ENCODE measurements at places on chromosomes 7 and 10.

DNA sequence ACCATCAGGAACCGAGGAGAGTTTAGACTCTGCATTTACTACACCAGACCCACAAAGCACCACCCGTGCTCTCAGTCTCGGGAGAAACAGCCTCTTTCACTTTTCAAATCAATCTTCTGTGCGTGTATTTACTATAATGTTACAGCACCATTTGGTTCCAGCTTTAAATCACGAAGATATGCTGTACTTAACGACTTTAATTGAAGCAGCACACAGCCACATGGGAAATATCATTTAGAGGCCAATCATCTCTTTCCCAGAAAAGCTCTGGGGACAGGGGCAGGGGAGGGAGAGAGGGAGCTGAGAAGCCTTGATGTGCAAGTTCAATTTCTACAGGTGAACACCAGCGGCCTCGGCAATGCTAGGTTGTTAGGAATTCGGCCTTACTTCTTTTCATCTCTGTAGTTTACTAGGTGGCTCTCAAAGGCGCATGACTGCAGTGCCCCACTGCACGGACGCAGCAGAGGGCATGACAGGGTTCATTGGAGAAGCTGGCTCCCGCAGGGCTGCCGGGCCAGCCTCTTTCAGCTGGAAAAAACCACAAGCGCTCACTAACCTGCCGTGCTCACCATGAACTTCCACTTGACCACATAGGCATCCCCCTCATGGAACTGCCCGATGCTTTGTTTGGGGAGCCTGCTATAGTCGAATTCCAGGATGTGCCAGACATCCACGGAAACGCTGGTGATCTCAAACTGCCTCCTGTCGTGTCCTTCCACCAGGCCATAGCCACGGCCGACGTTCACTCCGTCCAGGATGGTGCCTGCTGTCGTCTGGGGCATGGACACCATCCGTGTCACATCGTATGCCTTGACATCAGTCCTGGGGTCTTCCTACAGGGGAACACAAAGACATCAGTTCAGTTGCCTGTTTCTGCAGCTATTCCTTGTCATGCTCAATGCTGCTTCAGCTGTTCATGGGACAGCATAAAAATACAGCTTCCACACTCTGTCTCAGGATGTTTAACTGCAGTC lies 154.5 kb downstream of the SVIL start:
- no peak for DNase-seq

- no peak for DNase-seq
These were observed 351.2 kb downstream of the GFRA1 start for GRCh38 chr10:115921795-115922194.

DNA sequence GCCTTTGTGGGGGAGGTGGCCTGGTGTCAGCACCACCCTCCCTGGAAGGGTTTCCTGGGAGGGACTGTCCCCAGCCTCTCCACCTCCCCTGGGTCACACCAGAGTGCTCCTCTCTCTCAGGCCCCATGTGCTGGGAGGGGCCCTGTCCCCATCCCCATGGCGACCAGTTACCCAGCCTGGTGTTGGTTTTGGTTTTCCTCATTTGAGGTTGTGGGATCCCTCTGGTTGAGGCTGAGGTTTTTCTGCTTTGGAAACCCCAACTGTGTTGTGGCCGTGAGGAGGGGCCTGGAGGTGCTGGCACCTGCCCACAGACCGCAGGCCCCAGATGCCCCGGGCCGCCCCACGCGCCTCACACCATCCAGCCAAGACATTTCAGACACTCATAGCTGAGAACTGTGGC lies 106.3 kb downstream of the GRK5 start:
- no peak for DNase-seq

GRCh38 chr10:17585016-17585415 lies 32.2 kb downstream of the HACD1 start:
- DNase-seq: no peak

DNA sequence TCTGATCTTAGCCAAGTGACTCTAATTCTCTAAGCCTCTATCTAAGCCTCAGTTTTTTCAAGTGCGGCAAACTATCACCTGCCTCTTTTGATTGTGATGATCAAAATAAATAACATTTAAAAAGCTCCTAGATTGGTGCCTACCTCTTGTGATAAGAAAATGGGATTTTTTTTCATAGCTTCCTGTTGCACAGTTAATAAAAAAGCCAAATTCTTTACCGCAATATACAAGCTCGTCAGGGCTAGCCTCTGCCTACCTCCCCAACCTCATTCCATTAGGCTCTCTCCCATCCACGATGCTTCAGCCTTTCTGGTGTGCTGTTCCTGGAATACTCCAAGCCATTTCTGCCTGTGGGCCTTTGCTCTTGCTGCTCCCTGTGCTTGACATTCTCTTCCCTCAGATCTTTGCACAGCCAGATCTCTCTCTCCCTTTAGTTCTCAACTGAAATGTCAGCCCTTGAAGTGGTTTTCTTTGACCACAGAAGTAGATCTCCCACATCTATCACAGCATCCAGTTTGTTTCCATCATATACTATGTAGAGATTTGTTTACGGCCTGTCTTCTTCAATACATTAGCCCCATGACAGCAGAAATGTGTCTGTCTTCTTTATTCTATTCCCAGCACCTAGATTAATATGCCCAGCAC lies 48.8 kb downstream of the SFR1 start:
- no peak for DNase-seq

DNA sequence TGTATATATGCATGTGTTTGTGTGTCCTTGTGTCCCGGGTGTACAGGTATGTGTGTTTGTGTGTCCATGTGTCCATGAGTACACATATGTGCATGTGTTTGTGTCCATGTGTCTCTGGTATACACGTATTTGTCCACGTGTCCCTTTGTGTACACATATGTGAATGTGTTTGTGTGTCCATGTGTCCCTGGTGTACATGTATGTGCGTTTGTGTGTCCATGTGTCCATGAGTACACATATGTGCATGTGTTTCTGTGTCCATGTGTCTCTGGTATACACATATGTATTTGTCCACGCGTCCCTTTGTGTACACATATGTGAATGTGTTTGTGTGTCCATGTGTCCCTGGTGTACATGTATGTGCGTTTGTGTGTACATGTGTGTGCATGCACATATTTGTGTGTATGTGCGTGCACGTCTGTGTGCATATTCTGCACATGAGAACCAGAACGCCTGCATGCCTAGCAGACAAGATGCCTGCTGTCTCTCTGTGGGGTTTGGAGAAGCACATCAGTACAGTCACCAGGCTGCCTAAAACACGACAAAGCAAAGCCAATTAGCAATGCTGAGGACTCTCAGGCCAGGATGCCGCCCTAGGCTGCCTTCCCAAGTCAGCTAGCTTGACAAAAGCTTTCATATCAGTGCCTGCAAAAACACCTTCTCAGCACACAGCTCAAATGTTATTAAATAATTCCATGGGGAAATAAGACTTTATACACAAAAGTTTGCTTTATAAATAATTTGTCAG lies 327.8 kb downstream of the PTPRN2 start:
- no peak for DNase-seq

- peak; percentile 18 for DNase-seq
These were observed 3.3 kb downstream of the PLXDC2 start for GRCh38 chr10:19819419-19820033.

DNA sequence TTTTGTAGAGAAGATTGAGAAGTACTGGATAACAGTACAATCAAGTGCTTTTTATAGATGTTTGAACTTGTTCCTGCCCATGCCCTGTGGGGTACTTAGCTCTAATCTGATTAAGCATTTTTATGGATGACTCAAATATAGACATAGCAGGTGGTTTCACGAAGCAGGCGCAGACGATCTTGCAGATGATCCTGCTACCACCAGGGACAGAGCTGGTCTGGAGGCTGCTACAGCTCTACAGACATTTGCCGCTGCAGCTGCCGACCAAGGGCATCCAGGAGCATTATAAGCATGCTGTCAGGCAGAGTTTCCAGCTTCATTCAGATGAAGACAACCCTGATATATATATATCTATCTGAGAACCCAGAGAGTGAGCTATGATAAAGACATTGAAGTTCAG lies 650.4 kb downstream of the NXPH1 start:
- no peak for DNase-seq

- DNase-seq: no peak
These were observed 283.1 kb downstream of the POM121L12 start for GRCh38 chr7:53318566-53318965.

- no peak for DNase-seq
These were observed 8.8 kb downstream of the CCDC136 start for GRCh38 chr7:128800567-128800966.

- DNase-seq: no peak
These were observed 24.1 kb upstream of the FFAR4 start for GRCh38 chr10:93542358-93542791.

DNA sequence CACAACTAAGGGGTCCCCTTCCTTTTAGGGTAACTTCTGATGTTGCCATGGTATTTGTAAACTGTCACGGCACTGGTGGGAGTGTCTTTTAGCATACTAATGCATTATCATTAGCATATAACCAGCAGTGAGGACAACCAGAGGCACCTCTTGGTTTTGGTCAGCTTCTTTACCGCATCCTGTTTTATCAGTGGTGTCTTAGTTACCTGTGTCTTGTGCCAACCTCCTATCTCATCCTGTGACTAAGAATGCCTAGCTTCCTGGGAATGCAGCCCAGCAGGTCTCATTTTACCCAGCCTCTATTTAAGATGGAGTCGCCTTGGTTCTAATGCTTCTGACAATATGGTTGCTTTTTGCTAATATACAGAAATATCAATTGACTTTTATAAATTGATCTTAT lies 54.9 kb downstream of the AHCYL2 start:
- no peak for DNase-seq

- DNase-seq: no peak
These were observed 1.4 kb upstream of the RTKN2 start for GRCh38 chr10:62270020-62270419.

GRCh38 chr10:129550076-129550475 lies 83.0 kb downstream of the MGMT start:
- no peak for DNase-seq

DNA sequence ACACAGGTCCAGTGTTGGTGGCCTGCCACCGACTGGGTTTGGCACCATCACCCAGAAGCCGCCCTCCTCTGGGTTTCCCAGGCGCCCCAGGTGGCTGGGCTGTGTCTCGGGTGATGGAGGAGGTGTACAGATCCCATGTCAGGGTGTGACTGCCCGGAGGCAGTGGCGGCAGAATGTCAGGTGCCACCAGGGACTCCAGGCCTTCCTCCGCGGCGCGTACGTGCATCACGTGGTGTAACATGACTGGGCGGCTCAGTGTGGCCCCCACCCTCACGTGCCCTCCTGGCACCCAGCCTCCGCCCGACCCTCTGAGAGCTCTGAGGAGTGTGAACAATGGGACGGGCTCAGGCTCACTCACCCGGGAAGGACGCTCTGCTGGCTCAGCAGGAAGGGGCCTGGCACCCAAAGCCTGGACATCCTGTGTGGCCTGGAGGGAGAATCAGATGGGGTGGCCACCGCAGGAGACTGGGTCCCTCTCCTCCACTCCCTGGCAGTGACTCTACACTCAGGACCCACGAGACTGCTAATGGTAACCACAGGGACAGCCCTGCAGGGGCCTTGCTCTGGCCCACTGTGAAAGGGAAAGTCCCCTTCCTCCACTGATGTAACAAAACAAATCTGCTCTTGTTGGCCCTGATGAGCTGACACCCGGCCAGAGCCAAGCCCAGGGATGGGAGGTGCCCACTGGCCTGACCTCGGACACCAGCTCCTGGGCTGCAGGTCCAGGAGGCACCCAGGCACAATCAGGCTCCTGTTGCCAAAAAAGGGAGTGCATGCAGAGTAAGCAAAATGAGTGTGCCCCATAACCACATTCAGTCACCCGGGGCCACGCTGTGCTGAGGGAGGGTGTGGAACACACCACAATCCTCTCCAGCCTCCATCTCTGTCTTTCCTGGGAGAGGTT lies 164.8 kb downstream of the PRKAG2 start:
- DNase-seq: no peak

DNA sequence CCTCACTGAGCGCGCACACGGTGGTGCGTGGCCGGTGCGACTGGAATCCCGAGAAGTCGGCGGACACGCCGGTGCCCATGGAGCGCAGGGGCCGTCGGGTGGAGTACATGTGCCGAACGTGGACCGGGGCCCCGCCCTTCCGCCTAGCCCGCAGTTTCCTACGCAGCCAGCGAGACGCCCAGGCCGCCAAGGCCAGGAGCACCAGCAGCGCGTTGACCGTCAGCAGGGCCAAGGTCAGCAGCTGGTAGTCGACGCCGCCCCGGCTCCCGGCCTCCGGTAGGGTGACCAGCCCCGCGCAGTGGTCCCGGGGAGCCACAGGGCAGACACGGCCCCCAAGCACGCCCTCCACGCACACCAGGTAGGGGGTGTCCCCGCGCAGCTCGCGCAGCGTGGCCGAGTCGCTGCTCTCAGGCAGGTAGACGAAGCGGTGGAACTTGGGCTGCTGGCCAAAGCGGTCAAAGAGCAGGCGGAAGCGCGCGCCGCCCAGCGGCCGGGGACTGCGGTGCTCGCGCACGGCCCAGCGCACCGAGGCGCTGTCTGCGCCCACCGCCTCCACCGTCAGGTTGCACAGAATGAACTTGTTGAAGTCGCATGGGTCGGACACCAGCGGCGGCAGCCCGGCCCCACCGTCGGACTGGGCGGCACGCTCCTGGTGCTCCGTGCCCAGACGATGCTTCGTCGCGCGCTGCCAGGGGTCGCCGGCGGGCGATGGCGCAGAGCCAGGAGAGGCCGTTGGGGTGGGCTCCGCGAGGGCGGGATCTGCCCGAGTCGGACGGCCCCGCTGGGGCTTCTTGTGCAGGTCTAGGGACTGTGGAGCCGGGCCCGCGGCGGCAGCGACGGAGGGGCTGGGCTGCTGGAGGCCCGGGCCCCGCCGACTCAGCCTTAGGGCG lies 2.2 kb downstream of the TRIL start:
- DNase-seq: no peak

- no peak for DNase-seq
These were observed 51.7 kb downstream of the VOPP1 start for GRCh38 chr7:55520426-55521140.

DNA sequence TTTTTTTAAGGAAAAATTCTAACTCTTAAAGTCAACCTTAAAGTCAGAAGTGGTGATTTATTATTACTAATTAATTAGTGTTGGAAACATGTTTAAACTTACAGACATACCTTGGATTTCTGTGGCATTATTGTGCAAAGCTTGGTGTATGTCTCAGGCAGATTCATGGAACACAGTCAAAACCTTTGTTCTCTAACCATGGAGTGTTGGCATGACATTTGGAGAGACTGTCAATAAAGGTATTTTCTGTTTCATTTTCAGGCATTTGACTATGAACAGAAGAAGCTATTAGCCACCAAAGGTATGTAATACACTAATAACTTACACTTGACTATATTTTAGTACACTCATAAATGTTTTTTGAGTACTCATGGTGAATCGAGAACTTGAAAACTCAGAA lies 293.7 kb downstream of the BICC1 start:
- no peak for DNase-seq

GRCh38 chr7:1054438-1054837 lies 10.1 kb downstream of the GPR146 start:
- DNase-seq: no peak

GRCh38 chr10:131654471-131655087 lies 246.2 kb upstream of the PPP2R2D start:
- no peak for DNase-seq

DNA sequence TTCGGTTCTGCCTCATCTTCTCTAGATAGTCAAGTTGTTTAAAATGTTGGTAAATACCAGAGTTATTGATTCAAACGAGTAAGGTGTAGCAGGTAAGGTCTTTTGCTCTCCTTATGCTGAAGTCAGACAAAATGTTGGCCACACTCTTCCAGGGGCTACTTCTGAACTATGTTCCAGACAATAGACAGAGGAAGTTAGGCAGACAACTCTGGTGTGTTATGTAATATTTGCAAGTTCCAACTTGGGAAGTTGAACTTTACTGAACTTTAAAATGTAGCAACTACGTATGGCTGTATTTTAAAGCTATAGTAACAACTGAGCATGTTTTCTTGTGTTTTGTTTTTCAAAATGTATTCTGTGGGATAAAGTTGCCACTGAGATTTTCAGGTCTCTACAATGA lies 125.7 kb upstream of the NEBL start:
- no peak for DNase-seq

All from NCI-H1048 (cell line).